Stimulated activated CD4-positive, alpha-beta T cell treated with anti-CD3 and anti-CD28 coated beads, Interleukin-2, amount 100 ng/mL, for 24 hours (primary cell): ENCODE measurements at places on chromosomes 12 and 14.

DNA sequence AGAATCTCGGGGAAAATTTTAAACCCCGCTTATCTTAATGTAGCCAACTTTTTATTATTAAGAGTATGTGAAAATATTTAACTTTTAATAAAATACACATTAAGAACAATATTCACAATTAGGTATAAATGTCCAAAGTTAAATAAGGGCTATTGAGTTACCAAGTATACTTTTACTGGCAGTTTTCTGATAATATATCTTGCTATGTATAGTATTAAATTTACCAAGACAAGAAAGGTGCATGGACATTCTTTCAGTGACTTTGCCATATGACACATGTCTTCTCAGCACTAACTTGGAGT is 115.4 kb downstream of the MON2 start:
- no peak for DNase-seq

- DNase-seq = peak; percentile 68
Measured at GRCh38 chr14:102362084-102362483, 606 bp downstream of the CINP start.

DNA sequence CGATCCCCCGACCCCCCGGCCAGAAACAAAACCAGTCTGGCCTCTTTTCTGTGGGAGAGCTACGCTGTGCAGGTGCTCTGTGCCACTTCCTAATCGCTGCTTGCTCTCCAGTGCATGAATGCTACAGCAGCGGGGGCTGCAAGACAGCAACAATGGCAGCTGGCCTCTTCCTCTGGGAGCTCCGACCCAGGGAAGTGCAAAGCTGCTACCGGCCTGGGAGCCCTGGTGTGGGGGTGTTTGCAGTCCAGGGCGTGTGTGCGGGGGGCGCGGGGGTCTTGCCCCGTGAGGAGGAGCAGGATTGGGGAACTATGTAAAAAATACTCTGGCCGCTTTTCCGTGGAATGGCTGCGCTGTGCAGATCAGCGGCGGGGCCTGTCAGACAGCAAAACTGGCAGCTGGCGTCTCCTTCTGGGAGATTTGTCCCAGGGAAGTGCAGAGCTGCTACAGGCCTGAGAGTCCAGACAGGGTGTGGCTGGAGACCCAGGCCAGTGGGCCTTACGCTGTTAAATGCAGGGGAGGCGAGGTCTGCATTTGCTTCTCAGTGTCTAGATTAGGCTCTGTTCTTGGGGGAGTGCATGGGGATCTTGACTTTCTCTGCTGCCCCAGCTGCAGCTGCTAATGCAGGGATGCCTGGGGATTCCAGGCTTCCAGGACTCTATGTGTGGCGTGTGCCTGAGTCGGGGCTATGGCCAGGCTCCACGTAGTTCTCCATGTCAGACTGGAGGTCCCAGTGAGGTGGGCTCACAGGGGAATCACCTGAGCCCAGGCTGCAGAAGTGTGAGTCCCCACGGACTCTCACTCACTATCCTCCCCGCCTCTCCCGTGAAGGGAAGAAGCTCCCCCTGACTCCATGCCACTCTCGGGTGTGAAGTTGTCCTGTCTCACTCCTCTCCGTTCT is 344.5 kb downstream of the AEBP2 start:
- DNase-seq = no peak

DNA sequence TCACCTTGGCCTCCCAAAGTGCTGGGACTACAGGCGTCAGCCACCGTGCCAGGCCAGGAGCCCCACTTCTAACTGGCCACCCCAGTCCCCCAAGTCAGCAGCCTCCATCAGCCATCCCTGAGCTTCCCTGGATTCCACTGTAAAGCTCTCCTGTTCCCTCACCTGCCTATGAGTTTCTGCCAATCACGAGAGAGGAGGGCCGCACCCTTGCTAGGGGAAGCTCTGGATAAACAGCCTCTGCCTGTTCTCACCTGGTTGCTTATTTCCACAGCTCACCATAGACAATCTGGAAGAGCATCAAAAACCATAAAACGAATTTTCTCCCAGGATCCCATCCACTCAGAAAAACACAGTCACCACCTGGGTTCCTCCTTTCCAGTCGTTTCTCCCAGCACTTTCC is 5.0 kb downstream of the CDCA4 start:
- DNase-seq = no peak

- no peak for DNase-seq
Measured at GRCh38 chr14:71270111-71270510, 362.9 kb downstream of the PCNX1 start.

- DNase-seq = no peak
Measured at GRCh38 chr12:117404203-117404853, 42.9 kb upstream of the NOS1 start.

GRCh38 chr14:94392510-94392935 is 4.1 kb upstream of the SERPINA1 start:
- DNase-seq = no peak
